ENCODE measurements at places on chromosomes 7 and 10.

DNA sequence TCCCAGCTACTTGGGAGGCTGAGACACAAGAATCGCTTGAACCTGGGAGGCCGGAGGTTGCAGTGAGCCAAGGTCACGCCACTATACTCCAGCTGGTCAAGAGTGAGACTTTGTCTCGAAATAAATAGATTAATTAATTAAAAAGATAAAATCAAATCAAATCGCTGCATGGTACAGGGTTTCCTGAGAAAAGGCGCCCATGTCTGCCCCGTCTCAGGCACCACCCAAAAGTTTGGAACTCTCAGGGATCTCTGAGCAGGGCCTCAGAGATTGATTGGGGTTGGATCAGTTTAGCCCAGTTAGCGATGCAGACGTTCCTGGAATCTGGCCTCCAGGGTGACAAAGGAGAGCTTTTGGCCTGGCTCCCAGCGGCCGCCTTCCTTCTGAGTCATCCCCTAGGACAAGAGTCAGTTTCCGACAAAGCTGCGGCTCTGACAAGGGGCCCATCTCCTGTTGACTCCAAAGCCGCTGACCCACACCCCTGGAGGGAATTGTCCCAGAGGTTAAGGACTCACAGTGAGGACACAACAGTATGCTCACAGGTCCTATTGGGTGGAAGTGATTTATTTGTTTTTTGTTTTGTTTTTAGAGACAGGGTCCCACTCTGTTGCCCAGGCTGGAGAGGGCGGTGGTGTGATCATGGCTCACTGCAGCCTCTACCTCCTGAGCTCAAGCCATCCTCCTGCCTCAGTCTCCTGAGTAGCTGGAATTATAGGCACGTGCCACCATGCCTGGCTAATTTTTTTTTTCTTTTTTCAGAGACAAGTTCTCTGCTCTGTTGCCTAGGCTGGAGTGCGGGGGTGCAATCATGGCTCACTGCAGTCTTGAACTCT is 6.8 kb downstream of the ORAI2 start:
- no peak for DNase-seq

- no peak for DNase-seq
Observed at GRCh38 chr7:30814700-30815387, 43.6 kb downstream of the MINDY4 start.

DNA sequence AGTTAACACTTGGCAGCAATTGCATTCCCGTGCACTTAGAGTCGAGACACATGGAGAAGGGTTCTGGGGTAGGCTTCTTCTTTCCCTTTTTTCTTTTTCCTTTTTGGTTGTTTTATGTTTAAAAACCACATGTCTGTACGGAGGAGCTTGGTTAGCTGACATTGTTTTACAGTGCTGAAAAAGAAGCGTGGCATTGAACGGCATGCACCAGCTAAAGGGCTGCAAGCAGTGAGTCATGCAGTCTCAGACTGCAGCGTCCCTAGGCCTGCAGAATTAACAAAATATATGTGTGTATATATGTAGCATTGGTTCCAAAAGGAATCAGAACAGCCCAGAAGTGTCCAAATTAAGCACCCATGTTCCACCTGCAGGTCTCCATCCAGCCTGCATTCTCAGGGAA is 211.0 kb downstream of the TCF7L2 start:
- DNase-seq, result no peak

GRCh38 chr7:83908526-83908925 is 259.6 kb upstream of the SEMA3E start:
- no peak for DNase-seq

- DNase-seq, result no peak
Observed at GRCh38 chr10:77664008-77664407, 26.4 kb upstream of the KCNMA1 start.

DNA sequence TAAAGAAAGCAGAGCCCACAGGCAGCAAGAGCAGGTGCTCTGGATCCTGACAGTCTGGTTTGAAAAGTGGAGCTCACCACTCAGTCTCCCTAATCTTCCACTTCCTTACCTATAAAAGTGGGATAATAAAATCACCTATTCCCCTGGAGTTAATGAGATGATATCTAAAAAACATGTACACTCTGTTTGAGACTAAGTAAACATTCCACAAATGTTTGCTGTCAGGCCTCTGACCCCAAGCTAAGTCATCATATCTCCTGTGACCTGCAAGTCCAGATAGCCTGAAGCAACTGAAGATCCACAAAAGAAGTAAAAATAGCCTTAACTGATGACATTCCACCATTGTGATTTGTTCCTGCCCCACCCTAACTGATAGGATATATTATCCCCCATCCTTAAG is 1324.5 kb downstream of the XPNPEP1 start:
- no peak for DNase-seq

DNA sequence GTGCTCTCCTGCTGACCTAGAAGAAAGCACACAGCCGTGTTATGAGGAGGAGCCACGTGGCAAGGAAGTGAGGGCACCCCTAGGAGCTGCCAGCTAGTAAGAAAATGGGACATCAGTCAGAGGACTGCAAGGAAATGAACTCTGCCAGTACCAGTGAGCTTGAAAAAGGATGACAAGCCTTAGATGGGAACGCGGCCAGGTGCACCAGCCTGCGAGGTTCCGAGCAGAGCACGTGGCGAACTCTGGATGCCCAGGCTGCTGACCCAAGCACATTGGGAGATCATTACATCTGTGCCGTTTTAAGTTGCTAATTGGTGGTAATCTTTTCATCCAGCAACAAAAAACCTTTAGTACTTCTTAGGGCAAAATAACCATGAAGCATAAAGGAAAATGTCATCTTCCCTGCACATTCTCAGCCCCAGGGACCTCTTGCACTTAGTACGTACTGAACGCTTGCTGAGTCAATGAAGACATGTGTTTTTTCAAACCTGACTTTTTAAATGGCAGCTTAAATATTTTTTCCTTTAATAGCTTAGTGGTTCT is 69.4 kb downstream of the AMZ1 start:
- DNase-seq, result no peak

DNA sequence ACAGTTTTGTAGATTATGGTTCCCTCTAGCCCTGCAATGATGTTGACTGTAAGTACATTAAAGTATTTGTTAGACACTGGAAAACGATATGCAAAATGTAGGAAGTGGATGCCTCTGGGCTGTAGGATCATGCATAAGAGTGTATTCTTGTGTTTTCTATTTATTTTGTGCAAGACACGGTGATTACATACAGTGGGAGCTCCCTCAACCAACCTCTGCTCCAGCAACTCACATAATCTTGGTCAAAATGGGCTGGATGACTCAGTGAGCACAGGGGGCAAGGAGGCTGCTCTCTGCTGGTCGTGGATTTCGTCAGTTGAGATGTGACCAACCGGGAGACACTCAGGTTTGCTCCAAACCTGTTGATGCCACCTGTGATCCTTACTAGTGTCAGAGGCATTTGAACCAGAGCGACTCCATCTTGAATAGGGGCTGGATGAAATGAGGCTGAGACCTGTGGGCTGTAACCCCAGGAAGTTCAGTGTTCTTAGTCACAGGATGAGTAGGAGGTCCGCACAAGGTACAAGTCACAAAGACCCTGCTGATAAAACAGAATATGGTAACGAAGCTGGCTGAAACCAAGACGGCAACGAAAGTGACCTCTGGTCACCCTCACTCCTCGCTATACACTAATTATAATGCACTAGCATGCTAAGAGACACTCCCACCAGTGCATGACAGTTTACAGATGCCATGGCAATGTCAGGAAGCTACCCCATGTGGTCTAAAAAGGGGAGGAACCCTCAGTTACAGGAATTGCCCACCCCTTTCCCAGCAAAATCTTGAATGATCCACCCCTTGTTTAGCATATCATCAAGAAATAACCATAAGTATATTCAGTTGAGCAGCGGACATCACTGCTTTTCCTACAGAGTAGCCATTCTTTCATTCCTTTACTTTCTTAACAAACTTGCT is 56.4 kb upstream of the FAM20C start:
- DNase-seq, result no peak

DNA sequence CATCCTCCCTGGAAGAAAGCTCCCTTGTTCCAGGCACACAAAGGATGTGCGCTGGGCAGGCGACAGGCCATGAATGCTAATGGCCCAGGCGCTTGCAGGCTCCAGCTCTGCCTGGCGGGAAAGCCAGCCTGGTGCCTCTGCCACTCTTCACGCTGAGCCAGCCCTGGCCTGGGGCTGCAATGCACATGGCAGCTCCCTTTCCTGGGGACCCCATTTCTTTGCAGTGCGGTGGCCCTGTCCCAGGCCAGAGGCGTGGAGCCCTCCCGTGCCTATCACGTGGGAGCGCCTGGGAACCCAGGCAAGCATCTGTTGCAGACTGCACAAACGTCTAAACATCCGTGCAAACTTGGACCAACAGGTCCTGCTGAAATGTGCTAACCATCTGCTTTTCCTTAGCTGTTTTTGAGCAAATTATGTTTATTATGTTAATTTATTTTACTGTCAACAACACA is 152.1 kb upstream of the LYZL2 start:
- DNase-seq, result no peak

- no peak for DNase-seq
Observed at GRCh38 chr10:117324367-117324766, 50.9 kb downstream of the PDZD8 start.

DNA sequence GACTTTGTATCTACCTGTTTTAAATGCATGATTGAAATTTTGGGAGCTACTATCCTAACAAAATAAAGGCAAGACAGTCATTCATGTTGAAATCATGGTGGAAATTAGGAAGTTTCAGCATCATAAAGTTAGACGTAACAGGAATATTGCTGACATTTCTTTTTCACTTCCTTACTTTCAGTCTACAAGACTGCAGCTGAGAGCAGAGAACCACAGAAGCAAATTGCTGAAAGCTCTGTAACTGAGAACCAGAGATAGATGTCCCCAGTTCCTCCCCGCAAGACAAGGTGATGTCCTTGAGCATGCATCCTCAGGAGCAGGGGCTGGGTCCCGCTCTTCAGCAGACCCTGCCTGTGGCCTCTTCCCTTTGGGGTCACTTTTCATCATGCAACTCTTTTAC is 466.3 kb upstream of the POM121L12 start:
- DNase-seq, result no peak

DNA sequence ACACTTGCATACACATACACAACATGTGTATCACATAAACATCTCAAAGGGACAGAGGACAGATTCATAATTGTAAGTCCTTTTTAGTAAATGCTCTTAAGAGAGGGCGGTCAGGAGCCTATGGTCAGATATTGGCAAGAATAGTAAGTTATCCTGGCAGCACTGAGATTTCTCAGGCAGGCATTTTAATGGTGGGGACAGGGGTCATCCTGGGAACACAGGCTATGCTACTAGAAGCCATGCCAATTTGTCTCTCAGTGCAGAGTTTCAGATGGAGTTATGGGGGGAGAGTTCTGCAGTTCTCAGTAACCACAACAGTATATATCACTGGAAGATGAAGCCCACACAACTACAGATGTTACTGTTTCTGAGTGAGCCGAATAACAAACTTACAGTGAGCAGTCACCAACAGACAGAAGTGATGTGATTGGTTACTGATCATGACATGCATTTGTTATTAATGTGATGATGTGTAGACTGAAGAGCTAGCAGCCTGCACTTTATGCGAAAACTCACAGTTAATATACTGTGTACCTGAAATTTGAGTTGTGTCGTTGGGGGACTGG is 16.4 kb downstream of the ZNF487 start:
- no peak for DNase-seq

- no peak for DNase-seq
Observed at GRCh38 chr7:108071551-108071950, 58.6 kb downstream of the LAMB4 start.

GRCh38 chr10:103055105-103055504 is 137.0 kb downstream of the CNNM2 start:
- no peak for DNase-seq

- DNase-seq, result no peak
Observed at GRCh38 chr7:6159524-6160031, 112.8 kb downstream of the CYTH3 start.

GRCh38 chr7:65892835-65893234 is 20.0 kb downstream of the VKORC1L1 start:
- DNase-seq, result no peak

Data from left forelimb (tissue), 1 donor.